ENCODE measurements at places on chromosomes 11 and 22.

GRCh38 chr11:134845474-134846327 lies 433.7 kb upstream of the B3GAT1 start:
- no peak for DNase-seq

GRCh38 chr22:21834869-21835268 lies 32.6 kb downstream of the MAPK1 start:
- DNase-seq: no peak

DNA sequence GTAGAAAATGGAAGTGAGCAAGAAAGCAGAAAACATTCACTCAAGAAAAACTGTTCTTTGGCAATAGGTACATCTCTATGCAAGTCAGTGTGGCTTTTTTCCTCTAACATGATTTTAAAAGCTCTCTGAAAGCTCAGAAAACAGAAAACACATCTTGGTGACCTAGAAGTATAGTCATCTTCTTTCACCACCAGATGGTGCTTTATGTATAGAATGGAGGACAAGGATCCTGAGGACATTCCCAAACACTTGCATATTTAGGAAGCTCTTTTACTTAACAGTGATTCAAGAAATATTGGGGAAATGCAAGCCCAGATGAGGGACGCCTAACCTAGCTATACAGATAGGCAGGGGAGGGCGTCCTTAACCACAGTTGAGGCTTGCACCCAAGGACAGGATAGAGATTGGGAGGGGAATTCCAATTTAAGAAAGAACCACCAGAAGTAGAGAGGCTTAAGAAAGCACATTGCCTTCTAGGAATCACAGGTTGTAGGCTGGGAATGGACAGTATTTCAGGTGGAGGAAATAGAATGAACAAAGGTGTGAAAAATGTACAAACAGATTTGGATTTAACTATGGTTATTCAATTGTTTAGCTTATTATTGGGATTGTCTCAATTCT lies 13.8 kb upstream of the CCDC81 start:
- DNase-seq: no peak

- no peak for DNase-seq
These were observed 1128.8 kb upstream of the CCDC90B start for GRCh38 chr11:84414920-84415319.

DNA sequence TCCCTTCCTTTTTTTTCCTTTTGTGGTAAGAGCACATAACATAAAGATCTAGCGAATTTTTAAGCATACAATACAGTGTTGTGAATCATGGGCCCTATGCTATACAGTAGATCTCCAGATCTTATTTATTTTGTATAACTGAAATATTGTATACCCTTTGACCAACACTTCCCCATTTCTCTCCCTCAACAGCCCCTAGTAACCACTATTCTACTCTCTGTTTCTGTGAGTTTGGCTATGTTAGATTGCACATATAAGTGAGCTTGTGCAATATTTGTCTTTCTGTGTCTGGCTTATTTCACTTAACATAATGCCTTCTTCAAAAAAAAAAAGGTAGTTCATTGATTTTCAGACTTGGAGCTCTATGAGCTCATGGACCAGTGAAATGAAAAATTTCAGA lies 180.5 kb downstream of the C11orf91 start:
- DNase-seq: no peak

- no peak for DNase-seq
These were observed 16.2 kb downstream of the ATM start for GRCh38 chr11:108239076-108239475.

DNA sequence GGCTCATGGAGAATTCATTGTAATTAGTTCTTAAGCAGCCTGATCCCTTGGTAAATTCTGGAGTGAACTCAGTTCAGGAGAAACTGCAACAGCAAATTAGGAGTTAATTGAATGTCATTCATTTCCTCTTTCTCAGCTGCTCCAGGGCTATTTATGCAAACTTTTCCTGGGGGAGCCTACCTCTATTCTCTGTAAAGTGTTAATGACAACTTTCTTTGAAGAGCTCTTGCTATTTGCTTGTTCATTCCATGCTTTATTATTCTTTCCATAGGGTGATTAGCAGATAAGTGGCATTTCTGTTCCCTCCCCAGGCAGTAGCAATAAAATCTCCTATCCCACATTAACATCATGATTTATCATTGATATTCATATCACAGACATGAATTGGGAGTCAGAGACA lies 267.6 kb upstream of the DDI1 start:
- DNase-seq: no peak

- DNase-seq: no peak
These were observed 8.4 kb upstream of the CD248 start for GRCh38 chr11:66325263-66325671.

DNA sequence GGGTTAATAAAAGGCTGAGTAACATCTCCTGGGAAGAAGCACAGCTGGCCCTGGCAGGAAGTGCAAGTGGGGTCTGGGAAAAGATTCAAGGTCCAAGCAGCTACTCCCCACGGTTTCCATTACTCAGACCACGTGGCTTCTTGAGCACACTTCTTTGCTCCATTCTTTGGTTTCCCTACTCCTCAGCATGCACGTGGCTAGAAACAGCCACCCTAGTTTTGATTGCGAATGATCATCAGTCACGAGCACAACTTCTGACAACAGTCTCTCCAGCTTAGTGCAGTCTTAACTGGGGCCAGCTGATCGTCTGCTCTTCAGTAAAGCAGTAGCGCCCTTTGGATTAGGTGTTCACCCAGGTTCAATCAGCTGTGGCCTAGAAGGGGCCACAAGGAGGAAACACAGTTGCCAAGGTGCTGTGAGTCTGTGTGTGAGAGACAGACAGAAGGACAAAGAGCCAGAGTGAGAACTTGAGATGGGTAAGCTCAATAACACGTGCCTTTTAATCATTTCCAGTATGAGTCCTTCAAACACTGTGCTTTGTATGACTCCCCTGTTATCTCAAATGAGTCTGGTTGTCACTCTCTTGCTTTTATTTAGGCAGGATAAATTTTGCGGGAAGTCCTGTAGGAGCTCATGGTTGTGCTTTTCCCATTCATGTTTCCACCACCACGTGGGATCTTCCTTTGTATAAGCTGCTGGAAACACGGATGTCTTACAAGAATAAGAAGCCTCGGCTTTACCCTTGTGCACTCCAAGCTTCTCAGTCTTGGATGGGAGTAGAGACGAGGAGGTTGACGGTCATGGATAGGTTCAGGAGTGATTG lies 901 bp upstream of the PARVA start:
- peak; percentile 35 for DNase-seq

DNA sequence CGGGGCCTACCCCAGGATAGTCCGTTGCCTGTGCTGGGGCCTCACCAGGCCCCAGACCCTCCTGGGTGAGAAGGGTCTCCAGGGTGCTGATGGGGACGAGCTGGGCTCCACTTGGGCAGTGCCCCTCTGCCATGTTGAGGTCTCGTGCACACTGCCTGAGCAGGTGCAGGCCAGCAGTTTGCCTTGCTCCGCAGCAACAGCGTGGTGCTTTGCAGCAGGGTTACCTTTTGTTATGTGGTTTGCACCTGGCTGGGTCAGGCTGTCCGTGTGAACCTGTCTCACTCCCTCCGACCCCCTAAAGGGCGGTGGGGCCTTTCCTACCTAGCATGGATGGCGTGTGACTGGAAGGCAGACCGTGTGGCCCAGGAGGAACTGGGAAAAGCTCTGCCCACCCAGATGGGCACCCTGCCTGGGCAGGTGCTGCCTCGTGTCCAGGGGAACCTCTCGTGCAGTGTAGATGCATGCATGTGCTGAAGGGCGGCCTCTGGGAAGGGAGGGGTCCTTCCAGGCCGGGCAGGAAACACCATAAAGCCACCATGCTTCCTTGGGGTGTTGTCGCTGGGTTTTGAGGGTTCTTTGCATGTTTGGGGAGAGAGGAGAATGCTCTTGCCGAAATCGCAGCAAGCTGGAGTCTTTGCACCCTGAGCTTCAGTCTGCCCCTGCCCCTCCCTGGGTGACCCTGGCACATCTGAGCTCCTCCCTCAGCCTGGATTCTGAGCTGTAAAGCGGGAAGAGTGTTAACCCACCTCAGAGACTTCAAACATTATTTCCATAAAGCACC lies 75.4 kb upstream of the PPARA start:
- no peak for DNase-seq
